Caco-2 (cell line): ENCODE measurements at places on chromosomes 2 and 18.
A peak's percentile ranks its signal among the peaks of the same experiment; 100 is the strongest.

GRCh38 chr2:144631636-144632035 is 111.7 kb upstream of the ZEB2 start:
- no peak for DNase-seq

DNA sequence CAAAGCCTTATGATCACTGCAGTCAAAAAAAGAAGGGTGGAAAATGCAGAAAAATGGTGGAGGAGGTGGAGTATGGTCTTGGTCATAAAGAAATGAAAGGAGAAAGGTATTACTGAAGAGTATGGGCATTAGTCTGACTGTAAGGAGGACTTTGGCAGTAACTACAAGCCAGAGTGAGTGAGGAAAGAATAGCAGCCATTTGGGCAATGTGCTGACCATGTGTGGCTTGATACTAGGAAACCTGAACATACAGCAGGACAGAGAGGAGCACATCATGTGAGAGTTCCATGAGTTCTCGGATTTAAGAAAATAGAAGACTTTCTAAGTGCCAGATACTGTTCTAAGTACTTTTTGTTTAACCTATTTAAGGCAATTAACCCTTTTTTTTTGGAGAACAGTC is 8.5 kb downstream of the DTNA start:
- DNase-seq = no peak

DNA sequence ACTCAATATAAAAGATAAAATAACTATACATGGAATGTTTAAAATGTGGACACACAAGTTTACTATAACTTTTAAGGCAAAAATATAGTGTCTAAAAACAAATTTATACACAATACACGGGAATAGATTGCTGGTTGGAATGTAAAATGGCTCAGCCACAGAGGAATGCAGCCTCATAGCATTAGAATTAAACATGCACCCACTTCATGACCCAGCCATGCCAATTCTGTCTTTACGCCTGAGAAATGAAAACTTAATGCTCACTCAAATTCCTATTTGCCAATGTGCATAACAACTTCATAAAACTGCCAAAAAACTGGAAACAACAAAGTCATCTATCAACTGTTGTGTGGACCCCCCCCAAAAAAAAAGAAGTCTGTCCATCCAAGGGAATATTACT is 1006.6 kb upstream of the POU3F3 start:
- no peak for DNase-seq

GRCh38 chr18:39636931-39637330 is 2071.3 kb upstream of the CELF4 start:
- DNase-seq = no peak

- DNase-seq = no peak
Measured at GRCh38 chr2:3683748-3684454, 19.5 kb upstream of the DCDC2C start.

DNA sequence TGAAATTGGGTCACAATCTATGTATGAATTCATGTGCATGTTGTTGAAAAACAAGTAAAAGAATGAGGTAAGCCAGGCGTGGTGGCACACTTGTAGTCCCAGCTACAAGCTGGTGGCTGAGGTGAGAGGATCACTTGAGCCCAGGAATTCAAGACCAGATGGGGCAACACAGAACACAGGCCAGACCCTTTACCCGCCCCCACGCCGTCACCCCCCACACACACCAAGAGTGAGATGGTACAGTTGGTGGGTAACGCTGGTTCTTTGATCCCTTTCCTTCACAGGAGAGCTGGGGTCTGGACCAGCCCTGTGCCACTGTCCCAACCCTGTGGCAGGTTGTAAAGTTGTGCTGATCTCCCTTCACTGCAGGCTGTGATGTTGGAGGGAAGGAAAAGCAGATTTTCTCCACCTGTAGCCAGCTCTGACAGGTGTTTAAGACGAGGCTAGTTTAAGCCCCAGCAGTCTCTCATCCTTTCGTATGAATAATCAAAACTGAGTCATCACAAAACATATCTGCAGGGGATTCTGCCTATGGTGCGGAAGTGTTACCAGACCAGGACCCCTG is 13.6 kb downstream of the B3GNT2 start:
- DNase-seq = no peak

- DNase-seq = no peak
Measured at GRCh38 chr2:98944775-98945174, 8.8 kb upstream of the CRACDL start.

- peak; percentile 37 for DNase-seq
Measured at GRCh38 chr2:52976143-52976949, 791.3 kb upstream of the CHAC2 start.

- DNase-seq = no peak
Measured at GRCh38 chr2:139366681-139367080, 586.5 kb upstream of the NXPH2 start.
